AG09319 (cell line): ENCODE measurements at places on chromosomes 5 and 9.
A peak's percentile ranks its signal among the peaks of the same experiment; 100 is the strongest.

DNA sequence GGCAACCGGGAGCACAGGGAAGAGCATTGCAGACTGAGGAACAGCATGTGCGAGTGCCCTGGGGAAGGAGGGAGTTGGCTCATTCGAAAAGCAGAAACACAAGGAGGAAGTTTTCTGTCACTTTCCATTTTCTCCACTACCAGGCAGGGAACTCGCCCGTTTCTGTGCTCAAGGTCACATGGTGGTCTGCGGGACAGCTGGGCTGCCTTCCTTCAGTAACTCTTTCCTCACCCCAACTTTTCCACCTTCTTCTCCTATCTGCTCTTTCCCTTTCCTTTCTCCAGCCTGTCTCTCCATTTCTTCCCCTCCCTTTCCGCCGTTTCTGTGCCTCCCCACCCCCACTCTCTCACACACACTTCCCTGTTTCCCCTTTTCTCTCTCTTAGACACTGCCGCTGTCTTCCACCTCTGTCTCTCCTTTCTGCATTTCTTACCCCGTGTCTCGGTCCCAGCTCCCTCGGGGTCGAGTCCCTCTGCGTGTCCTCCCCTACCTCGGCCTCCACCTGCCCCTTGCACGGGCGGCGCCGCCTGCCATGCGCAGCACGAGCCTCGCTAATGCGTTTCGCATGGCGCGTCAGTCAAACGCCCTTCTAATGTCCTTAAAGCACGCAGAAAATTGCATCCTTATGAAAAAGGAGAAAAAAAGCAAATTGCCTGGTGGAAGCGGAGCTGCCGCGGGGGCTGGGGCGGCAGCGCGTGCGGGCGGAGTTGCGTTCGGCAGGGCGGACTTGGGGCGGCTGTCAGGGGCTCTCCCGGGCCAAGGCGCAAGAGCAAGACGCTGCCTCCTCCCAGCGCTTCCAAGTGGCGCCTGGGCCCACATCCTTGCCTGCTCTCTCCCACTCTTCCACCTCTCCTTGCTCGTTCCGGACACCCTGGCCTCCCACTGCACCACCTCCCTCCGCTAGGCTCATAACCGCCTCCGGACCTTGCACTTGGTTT lies 9.5 kb downstream of the BARX1 start:
- DNase-seq: no peak

GRCh38 chr5:135273212-135273611 lies 125.8 kb downstream of the MACROH2A1 start:
- no peak for DNase-seq

- DNase-seq: no peak
Observed at GRCh38 chr5:145835848-145836239, 702 bp upstream of the PRELID2 start.

DNA sequence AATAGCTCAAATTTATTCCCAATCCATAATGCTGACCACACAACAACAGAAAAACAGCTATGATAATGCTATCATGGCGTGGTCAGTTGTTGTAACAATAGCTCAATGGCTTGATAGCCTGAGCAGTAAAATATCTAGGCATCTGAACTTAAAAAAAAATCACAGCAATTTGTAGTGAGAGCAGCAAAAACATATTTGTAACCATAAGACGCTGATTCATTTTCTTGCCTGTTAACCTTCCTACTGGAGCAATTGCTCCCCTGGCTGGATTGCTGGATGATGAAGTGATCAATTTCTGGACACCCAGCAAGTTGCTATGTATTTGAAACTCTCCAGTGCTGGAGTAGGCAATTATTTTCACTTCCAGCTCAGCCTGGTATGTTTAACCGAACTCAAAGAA lies 115.1 kb downstream of the PCSK1 start:
- DNase-seq: no peak

- no peak for DNase-seq
Observed at GRCh38 chr5:133520062-133520461, 92.3 kb downstream of the FSTL4 start.

DNA sequence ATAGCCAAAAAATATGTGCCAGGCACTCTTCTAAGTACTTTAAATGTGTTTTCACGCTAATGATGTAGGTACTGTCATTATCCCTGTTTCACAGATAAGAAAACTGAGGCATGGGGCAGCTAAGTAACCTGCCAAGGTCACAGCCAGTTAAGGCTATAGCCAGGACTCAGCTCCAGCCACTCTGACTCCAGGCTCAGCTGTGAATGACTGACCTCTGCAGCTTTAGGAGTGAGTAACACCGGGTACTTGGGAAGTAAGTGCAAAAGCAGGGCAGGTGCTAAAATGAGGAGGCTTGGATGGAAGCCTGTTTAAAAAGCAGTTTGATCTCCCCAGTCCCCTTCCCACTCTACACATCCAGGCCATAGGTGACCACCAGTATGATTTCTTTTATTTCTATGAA lies 10.6 kb upstream of the SHC3 start:
- no peak for DNase-seq

GRCh38 chr9:19809422-19810269 lies 20.8 kb upstream of the SLC24A2 start:
- DNase-seq: no peak

DNA sequence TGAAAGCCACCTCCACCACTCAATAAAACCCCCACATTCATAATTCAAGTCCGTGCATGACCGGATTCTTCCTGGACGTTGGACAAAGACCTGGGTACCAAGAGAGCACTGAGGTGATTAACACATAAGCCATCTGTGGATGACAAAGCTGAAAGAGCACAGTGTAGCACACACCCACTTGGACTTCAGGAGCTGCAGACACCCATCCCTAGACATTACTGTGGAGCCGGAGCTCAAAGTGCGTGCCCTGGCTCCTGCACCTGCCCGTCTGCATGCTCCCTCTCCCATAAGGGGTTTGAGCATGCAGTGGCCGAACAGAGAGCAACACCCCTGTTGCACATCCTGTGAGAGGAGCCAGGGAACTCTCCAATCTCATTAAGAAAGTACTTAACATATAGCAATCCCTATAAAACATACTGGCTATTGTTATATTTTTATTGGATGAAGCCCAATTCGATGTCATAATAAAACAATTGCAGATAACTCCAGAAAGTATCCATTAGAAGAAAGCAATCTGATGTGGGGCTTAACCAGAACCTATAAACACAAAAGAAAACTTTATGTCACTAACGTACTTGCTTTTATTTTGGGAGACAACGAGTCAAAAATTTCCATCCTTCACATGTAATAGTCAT lies 1174.2 kb upstream of the C9orf72 start:
- no peak for DNase-seq

DNA sequence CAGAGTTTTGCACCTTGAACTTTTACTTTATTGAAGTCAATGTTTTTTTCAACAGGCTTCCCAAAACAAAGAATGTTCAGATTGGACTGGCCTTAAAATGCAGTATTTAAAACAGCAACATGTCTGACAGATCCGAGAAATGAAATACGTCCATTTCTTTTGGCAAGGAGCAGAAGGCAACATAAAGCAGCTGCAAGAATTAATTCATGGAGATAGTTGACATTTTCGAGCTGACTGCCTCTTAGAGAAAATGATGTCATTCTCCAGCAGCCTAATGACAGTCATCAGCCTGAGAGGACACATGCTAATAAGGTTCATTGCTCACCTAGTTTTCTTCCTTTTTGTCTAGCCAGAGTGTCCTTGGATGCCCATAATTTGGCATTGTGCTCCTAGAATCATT lies 232.2 kb upstream of the SEMA6A start:
- DNase-seq: no peak

DNA sequence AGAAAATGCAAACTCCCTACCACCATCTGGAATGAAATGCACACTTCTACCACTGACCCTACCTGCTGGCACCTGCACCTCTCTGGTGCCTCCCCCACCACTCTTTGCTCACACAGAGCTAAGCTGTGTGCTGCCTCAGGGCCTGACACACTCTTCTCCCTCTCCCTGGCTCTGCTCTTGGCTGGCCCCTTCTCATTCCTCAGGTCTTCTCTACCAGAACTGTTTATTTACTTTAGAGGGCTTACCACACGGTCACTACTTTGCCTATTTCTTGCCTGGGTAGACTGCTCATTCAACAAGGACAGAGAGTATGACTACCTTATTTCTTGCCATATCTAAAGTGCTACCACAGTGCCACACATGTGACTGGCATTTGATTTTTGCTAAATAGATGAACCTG lies 3.3 kb downstream of the REEP5 start:
- peak; percentile 44 for DNase-seq
